A549 treated with CORT108297 at 1 μM for 4 hours (cell line): ENCODE measurements at places on chromosomes 5 and 9. TPM values are rescaled to one million over a fixed set of nuclear protein-coding genes. Genes with fewer than 3 reads are reported as not detected.

Gene SLC6A3
- 0.05 to 0.09 TPM (median 0.07 TPM) in 5 replicates for total RNA-seq

Gene MEGF10
- not detected in 5 replicates for total RNA-seq

Gene PCDHAC1
- total RNA-seq: 1.3 to 1.9 TPM (median 1.7 TPM) in 5 replicates

Gene TMEM174
- total RNA-seq: not detected in 5 replicates

Gene GAPT
- total RNA-seq: not detected in 5 replicates

Gene DBH
- total RNA-seq: not detected in 5 replicates

Gene BTNL8
- not detected in 5 replicates for total RNA-seq

Gene TTC23L
- 0.13 to 0.70 TPM (median 0.23 TPM) in 3 of 5 replicates, not detected in the others for total RNA-seq

Gene RGS3
- 21.7 to 26.2 TPM (median 23.8 TPM) in 5 replicates for total RNA-seq

Gene ALDH1A1
- total RNA-seq: 4,385 to 6,290 TPM (median 5,173 TPM) in 5 replicates

Gene PCDHA9
- 0.01 TPM in 1 of 5 replicates, not detected in the others for total RNA-seq

Gene EPB41L4A
- 1.4 to 1.9 TPM (median 1.7 TPM) in 5 replicates for total RNA-seq

Gene SPATA31D4
- not detected in 5 replicates for total RNA-seq

Gene GRXCR2
- total RNA-seq: not detected in 5 replicates

Gene UBTD2
- total RNA-seq: 12.3 to 16.5 TPM (median 14.3 TPM) in 5 replicates

Gene EIF4E1B
- total RNA-seq: not detected in 5 replicates

Gene PCYOX1L
- total RNA-seq: 2.6 to 2.9 TPM (median 2.6 TPM) in 5 replicates
